ENCODE measurements at places on chromosomes 7 and 10.
A peak's percentile ranks its signal among the peaks of the same experiment; 100 is the strongest.

DNA sequence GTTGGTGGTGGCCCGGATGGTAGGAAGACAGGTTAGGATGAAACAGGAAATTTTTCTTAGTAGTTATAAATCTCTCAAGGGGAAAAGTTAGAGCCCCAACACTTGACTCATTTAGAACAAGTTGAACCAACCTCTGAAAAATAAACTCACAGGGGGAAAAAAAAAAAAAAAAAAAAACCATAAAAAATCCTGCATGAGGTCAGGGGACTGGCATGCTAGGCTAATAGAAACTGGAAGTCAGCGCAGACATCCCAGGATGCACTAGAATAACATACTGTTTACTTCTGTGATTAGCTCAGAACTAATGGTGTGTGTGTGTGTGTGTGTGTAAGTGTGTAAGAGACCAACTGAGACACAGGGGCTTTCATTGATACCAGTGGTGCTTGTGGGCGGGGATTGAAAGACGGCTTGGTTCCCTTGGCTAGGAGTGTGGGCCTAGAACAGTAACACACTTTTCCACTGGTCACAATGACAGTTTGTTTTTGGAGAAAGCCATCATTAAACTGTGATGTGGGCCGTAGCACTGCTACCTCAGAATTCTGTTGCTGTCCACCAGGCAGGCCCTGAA, 491.6 kb upstream of the GALNT17 start:
- DNase-seq = peak; percentile 67

GRCh38 chr7:29224726-29225125, 30.2 kb downstream of the CHN2 start:
- DNase-seq = no peak

GRCh38 chr7:5525271-5526099, 101.9 kb upstream of the TNRC18 start:
- no peak for DNase-seq

DNA sequence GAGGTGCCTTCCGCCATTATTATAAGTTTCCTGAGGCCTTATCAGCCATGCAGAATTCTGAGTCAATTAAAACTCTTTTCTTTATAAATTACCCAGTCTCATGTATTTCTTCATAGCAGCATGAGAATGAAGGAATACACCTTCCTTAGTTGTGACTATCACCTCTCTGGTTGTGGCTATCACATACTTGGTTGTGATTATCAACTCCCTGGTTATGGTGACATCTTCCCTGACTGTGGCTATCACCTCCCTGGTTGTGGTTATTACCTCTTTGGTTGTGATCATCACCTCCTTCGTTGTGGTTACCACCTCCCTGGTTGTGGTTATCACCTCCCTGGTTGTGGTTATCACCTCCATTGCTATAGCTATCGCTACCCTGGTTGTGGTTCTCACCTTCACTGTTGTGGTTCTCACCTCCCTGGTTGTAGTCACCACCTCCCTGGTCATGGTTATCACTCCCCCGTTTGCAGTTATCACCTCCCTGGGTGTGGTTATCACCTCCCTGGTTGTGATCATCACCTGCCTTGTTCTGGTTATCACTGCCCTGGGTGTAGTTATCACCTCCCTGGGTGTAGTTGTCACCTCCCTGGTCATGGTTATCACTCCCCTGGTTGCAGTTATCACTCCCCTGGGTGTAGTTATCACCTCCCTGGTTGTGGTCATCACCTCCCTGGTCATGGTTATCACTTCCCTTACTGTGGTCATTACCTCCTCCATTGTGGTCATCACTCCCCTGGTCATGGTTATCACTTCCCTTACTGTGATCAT, 105.9 kb downstream of the GPR26 start:
- DNase-seq = no peak
